ENCODE measurements at places on chromosomes 16 and 17. TPM values are rescaled to one million over a fixed set of nuclear protein-coding genes. Genes with fewer than 3 reads are reported as not detected.
A peak's percentile ranks its signal among the peaks of the same experiment; 100 is the strongest.

DNA sequence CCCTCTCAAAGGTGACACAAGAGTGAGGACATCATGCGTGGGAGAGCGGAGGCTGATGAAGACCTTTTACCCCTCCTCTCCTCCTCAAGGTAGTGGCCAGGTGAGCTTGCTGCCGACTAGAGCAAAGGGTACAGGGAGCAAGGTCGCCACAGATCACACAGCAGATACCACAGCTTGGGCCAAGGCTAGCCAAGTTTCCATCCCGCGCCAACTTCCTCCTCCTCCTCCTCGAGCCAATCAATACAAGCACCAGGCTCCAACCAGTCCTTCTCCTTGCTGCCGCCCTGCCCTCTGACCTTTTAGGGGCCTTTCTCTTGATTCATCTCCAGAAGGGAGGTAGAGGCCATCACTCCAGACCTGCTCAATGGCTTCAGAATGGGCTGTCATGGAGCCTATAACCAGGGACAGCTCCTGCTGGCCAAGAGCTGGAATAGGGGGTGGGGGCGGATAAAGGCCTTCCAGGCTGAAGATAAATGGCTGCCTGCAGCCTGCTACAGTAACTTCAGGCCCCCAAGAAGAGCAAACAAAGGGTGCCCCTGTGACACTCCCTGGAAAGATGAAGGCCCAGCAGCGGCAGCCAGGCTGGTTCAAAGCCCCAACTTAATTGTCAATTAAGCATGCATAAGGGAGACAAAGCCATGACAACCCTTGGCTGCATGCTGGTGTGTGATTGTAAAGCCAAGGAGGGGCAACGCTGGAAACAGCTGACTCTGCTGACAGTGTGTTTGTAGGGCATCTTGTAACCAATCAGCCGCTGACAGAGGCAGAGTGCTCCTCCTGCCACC, 17.8 kb downstream of the HNF1B start:
- no peak overlapping the region for H3K4me3 ChIP-seq
- no peak for DNase-seq
- no peaks in the 10 kb centered on the region for H3K36me3 ChIP-seq
- H3K4me1 ChIP-seq, result no peaks in the 10 kb centered on the region
- no peak overlapping the region for H3K27ac ChIP-seq

- no peak overlapping the region for H3K4me3 ChIP-seq
- peak overlapping the region; percentile 23 for H3K27ac ChIP-seq
- H3K36me3 ChIP-seq, result peaks cover 31% of the 10 kb centered on the region
Observed at GRCh38 chr17:40558300-40558889, 6.9 kb downstream of the CCR7 start.

GRCh38 chr17:80315517-80316182, 55.0 kb downstream of the RNF213 start:
- H3K4me3 ChIP-seq, result no peak overlapping the region
- no peaks in the 10 kb centered on the region for H3K27me3 ChIP-seq
- no peaks in the 10 kb centered on the region for H3K4me1 ChIP-seq

Gene TBC1D3K
- 0.02 TPM for polyA plus RNA-seq

- H3K4me3 ChIP-seq, result no peak overlapping the region
- no peaks in the 10 kb centered on the region for H3K27me3 ChIP-seq
- no peaks in the 10 kb centered on the region for H3K4me1 ChIP-seq
- no peak overlapping the region for H3K27ac ChIP-seq
Observed at GRCh38 chr16:17328932-17329331, 141.8 kb downstream of the XYLT1 start.

- peaks cover 12% of the 10 kb centered on the region for H3K4me1 ChIP-seq
- H3K36me3 ChIP-seq, result no peaks in the 10 kb centered on the region
- H3K4me3 ChIP-seq, result no peak overlapping the region
- no peak overlapping the region for H3K27ac ChIP-seq
Observed at GRCh38 chr17:39235555-39236449, 10.1 kb upstream of the STAC2 start.

Gene LPCAT2
- 11.2 TPM for polyA plus RNA-seq

DNA sequence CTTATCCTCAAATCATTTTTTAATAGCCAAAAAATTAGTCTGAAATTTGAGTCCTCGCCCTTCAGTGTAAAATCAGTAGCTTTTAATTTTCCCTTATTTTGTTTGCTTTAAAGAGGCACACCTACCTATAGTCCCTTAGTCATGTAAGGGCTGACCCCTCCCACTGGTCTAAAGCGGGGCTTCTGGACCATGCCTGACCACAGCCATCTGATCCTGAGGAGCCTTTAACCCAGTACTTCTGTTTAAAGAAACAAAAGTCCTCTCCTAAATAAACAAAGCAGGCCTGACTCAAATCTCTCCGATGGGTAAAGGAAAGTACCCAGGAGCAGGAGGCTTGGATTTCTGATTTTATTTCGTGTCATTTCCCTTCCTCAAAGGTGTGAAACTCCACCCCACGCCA, 92.0 kb upstream of the CCL2 start:
- DNase-seq, result no peak
- H3K4me3 ChIP-seq, result no peak overlapping the region
- no peaks in the 10 kb centered on the region for H3K27me3 ChIP-seq
- no peaks in the 10 kb centered on the region for H3K4me1 ChIP-seq
- H3K27ac ChIP-seq, result no peak overlapping the region

Gene CA7
- 0.80 TPM for polyA plus RNA-seq

Gene EVPL
- 3.9 TPM for polyA plus RNA-seq

DNA sequence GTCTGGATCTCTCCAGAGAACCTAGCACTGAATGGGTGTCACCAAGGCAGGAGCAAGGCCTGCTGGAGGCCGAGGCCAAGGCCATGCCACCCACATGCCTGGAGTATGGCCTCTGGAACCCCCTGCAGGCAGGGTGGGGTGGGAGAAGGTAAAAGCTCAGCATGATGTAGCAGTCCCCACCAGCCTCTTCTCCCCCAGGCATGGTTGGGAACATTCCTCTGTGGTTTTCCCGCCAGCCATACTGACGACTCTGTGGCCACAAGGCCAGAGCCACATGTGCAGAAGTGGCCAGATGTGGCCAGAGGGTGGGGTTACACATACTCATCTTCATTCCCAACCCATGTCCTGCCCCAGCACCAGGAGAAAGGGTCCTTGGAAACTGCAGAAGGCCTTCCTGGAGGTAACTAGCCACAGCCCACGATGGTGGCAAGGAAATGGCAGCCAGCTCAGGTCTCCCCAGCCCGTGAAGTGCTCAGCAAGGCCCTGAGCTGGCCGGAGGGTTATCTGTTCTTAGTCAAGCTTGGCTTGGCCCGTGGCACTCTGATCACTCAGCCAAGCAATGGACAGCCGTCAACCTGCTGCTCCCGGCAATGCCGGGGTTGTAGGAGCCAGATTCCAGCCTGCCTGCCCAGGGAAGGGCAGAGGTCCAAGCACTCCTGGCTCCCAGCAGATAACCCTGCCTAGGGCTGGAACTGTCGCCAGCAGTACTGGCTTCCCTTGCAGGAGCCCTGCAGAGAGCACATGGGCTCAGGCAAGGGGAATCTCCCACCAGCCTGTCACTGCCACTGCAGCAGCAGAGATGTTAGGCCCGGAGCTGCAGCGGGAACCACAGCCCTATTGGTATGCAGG, 26.1 kb downstream of the HDAC5 start:
- H3K4me3 ChIP-seq, result no peak overlapping the region
- no peak for DNase-seq
- peaks cover 10% of the 10 kb centered on the region for H3K4me1 ChIP-seq
- no peaks in the 10 kb centered on the region for H3K27me3 ChIP-seq
- H3K36me3 ChIP-seq, result peaks cover 18% of the 10 kb centered on the region

GRCh38 chr17:9937241-9937761, 32.2 kb upstream of the RCVRN start:
- no peak for DNase-seq
- H3K4me1 ChIP-seq, result no peaks in the 10 kb centered on the region
- H3K27me3 ChIP-seq, result no peaks in the 10 kb centered on the region
- H3K27ac ChIP-seq, result no peak overlapping the region
- peaks cover 5% of the 10 kb centered on the region for H3K36me3 ChIP-seq

Gene TBX6
- 2.6 TPM for polyA plus RNA-seq

GRCh38 chr16:12078405-12079280, 102.1 kb downstream of the SNX29 start:
- peak overlapping the region; percentile 98 for H3K27ac ChIP-seq
- H3K27me3 ChIP-seq, result no peaks in the 10 kb centered on the region
- peaks cover 13% of the 10 kb centered on the region for H3K36me3 ChIP-seq
- H3K4me3 ChIP-seq, result no peak overlapping the region

Gene CPHXL2
- not detected for polyA plus RNA-seq

Gene AANAT
- polyA plus RNA-seq, result 0.14 TPM

DNA sequence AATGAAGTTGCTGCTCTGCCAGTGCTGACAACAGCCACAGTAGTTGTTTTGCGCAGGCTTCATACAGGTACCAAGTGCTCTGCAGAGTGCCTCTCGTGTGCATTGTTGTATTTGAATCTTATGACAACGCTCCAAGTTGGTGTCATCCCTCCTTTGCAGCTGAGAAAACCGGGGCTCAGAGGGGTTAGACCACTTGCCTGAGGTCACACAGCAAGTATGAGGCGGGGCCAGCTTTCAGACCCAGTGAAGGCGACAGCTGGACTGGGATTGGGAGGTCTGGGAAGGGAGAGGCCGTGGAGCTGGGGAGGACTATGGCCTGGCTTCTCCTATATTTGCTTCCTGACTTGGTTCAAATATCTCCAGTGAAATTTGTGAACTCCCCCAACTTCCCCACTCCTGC, 33.2 kb downstream of the WNT9B start:
- H3K36me3 ChIP-seq, result no peaks in the 10 kb centered on the region
- DNase-seq, result no peak
- no peak overlapping the region for H3K4me3 ChIP-seq
- H3K27me3 ChIP-seq, result no peaks in the 10 kb centered on the region

- H3K36me3 ChIP-seq, result no peaks in the 10 kb centered on the region
- no peaks in the 10 kb centered on the region for H3K27me3 ChIP-seq
- H3K4me3 ChIP-seq, result no peak overlapping the region
- H3K27ac ChIP-seq, result no peak overlapping the region
Observed at GRCh38 chr17:52477824-52478699, 319.5 kb upstream of the CA10 start.

Gene VTN
- 0.59 TPM for polyA plus RNA-seq

GRCh38 chr16:75614066-75614897, 8.8 kb downstream of the ADAT1 start:
- H3K36me3 ChIP-seq, result peaks cover 55% of the 10 kb centered on the region
- no peaks in the 10 kb centered on the region for H3K27me3 ChIP-seq
- no peak overlapping the region for H3K27ac ChIP-seq
- H3K4me1 ChIP-seq, result no peaks in the 10 kb centered on the region

Gene TMEM132E
- polyA plus RNA-seq, result 0.78 TPM

Gene OTOA
- polyA plus RNA-seq, result 1.3 TPM

- peak overlapping the region; percentile 96 for H3K27ac ChIP-seq
- H3K36me3 ChIP-seq, result peaks cover 5% of the 10 kb centered on the region
- H3K4me1 ChIP-seq, result peaks cover 58% of the 10 kb centered on the region
- no peak overlapping the region for H3K4me3 ChIP-seq
Observed at GRCh38 chr16:70706948-70707465, 21.2 kb upstream of the MTSS2 start.

DNA sequence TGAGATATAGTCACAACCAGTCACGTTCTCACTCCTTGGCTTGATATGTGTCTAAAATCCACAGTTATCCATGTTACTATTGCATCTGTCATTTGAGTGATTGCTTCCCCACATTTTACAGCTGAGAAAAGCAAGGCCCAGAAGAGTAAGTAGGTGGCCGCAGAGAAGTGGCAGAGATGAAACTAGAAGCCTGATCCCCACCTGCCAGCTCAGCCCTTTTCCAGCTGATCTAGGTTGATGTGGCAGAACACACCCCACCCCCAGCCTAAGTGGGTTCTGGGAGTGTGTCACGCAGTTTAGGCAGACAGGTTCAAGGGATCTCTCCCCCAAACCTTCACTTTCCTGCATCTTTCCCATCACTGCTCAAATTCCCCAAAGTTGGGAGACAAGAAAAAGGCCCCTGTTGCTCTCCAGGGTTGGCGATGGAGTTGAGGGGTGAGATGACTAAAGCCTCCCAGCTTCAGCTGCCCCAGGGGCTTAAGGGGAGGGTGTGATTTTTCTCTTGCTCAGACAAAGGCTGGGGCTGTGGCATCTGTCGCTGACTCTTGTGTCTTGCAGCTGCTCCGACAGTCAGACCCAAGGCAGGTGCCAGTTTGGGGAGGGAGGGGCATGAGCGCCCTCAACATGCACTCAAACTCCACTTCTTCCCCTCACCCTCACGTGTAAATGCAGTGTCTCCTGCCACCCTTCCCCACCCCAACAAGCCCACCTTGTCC, 48.9 kb upstream of the LHX1 start:
- no peak overlapping the region for H3K4me3 ChIP-seq
- H3K4me1 ChIP-seq, result peaks cover 4% of the 10 kb centered on the region
- DNase-seq, result peak; percentile 52
- H3K27me3 ChIP-seq, result peaks cover 63% of the 10 kb centered on the region

DNA sequence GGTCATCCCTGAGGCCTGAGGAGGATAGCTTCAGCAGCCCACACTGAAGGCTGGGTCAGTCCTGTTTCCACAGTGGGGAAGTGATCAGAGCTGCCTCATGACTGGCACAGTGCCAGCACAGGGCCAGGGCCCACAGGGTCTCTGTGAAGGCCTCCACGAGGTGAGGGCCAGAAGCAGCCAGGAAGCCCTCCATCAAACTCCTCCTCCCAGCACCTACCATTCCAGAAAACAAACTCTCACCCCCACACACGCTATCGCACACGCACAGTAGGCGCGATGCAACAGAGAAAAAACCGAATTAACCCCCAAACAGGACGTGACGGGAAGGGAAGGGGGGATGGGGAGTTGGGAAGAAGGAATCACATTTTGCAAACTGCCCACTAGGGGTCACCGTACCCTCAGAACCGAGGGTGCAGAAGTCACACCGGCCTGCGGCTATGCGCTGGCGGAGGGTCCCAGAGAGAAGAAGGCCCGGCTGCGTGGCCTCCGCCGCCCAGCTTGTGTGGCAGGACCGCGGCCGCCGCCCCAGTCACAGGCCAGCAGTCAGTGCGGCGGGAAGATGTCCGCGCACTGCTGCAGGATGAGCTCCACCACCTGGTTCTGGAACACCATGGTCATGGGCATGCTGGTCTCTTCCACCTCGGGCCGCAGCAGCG, 37.6 kb downstream of the ARHGAP27 start:
- DNase-seq, result no peak
- no peaks in the 10 kb centered on the region for H3K27me3 ChIP-seq
- H3K4me1 ChIP-seq, result peaks cover 12% of the 10 kb centered on the region
- H3K36me3 ChIP-seq, result peaks cover 62% of the 10 kb centered on the region
- H3K4me3 ChIP-seq, result no peak overlapping the region

Measured in thymus (tissue), 14 donors.